A549 (cell line): ENCODE measurements at places on chromosomes 11 and 22. TPM values are rescaled to one million over a fixed set of nuclear protein-coding genes. Genes with fewer than 3 reads are reported as not detected.

MFNG gene
- 1.7 to 1.8 TPM (median 1.7 TPM) in 3 replicates for polyA plus RNA-seq

ELMOD1 gene
- 0.05 to 0.16 TPM (median 0.08 TPM) in 3 replicates for polyA plus RNA-seq

TPBGL gene
- polyA plus RNA-seq = 0.05 to 0.12 TPM (median 0.09 TPM) in 3 replicates

KCNJ1 gene
- 0.03 TPM in 1 of 3 replicates, not detected in the others for polyA plus RNA-seq

DGCR6 gene
- 2.5 to 2.6 TPM (median 2.5 TPM) in 3 replicates for polyA plus RNA-seq

DNA sequence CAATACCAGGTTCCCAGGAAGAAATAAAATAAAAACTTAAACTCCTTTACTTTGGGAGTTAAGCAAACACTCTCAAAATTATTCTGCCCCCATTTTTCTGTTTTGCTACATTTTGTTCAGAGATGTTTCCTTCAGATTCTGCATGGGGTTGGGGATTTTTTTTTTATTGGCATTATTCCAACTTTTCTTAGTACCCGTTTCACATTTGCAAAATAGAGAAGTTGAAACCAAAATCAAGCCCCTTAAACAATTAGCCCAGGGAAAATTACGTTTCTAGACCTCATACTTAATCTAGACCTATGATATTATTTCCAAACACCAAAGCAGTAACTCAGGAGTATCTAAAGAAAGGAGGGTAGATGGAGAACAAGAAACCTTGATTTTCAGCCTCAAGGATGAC is 20.6 kb upstream of the MS4A7 start:
- DNase-seq = no peak

DNA sequence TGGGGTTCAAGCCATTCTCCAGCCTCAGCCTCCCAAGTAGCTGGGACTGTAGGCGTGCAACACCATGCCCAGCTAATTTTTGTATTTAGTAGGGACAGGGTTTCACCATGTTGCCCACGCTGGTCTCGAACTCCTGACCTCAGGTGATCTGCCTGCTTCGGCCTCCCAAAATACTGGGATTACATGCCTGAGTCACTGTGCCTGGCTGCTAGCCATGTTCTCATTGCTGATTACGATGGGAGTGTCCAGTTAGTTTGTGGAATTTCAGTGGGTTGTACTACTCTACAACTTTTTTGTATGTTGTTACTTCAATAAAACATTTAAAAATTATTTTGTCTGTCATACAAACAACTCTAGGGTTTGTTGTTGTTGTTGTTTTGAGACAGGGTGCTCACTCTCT is 4.8 kb upstream of the VPS11 start:
- no peak for DNase-seq
